Cerebellum (tissue), 4 donors: ENCODE measurements at places on chromosomes 2 and 18. TPM values are rescaled to one million over a fixed set of nuclear protein-coding genes. Genes with fewer than 3 reads are reported as not detected.

DNA sequence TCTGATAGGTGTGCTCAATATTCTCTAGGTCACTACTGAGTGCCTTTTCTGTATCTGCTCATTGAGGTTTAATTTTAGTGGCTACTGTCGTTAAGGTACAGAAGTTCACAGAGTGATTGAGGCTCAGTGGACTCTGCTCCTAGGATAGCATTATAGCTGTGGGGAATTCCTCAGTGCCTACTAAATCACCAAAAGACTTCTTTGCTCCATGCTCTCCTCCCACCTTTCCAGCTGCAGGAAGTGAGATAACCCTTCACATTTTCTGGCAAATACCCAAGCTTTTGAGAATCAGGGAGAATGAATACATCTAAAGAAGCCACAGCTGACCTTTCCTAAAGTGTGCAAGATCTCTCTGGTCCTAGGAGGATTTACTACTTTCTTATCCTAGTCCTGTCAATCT lies 95.2 kb upstream of the FSIP2 start:
- DNase-seq = no peak

- DNase-seq = no peak
These were observed 131.0 kb downstream of the GALR1 start for GRCh38 chr18:77380695-77381094.

ZNF804A gene
- total RNA-seq = 14.8 TPM

SOWAHC gene
- total RNA-seq = 20.6 TPM

DNA sequence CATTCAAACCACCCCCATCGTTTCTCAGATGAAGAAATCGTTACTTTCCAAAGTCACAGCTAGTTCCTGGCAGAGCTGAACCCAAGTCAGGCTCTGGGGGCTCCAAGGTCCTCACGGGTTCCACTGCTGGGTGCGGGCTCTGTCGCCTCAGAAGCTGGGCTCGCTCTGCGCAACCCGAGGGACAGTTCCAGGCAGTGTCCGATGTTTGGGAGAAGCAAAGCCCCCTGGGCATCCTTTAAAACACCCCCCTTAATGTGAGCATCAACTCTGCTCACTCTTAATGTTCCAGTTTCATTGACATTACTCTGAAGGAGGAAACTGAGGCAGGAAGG lies 796 bp downstream of the AOX1 start:
- no peak for DNase-seq

DNA sequence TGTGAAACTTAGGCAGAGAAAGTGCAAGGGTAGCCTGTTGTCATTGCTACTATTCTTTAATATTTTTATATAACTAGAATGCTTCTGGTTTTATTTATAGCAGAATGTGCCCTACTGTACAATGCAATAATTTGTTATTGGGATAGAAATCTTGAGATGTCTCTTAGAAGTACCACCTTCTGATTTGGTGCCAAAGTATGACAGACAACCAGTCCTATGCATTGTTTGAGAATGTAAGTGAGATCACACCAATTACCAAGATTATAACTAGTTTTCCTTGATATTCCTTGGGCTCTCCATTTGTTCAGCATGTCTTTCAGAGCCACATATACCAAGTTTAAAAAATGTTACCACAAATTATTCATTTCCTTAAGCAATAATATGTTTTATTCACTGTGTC lies 399.7 kb downstream of the CPS1 start:
- DNase-seq = no peak

DNA sequence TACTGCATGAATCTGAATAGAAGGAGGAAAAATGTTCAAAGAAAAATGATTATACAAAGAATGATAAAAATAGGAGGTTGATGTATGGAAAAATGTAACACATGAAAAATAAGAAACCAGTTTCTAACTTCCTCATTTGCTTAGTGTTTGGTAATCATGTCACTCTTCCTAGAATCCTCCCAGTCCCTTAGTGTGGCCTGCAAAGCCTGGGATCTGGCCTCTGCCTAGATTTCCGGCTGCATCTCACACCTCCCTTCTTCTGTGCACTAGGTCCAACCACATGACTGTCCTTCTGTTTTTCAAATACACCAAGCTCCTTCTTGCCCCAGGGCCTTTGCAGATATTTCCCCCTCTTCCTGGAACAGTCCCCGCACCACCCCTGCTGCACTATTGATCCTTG lies 76.8 kb upstream of the RBMS1 start:
- no peak for DNase-seq

GRCh38 chr2:11483806-11484617 lies 18.1 kb upstream of the E2F6 start:
- no peak for DNase-seq

GRCh38 chr2:54704688-54705605 lies 18.5 kb upstream of the EML6 start:
- peak; percentile 72 for DNase-seq

- DNase-seq = peak; percentile 21
These were observed 99.4 kb upstream of the DSEL start for GRCh38 chr18:67615876-67616275.

DNA sequence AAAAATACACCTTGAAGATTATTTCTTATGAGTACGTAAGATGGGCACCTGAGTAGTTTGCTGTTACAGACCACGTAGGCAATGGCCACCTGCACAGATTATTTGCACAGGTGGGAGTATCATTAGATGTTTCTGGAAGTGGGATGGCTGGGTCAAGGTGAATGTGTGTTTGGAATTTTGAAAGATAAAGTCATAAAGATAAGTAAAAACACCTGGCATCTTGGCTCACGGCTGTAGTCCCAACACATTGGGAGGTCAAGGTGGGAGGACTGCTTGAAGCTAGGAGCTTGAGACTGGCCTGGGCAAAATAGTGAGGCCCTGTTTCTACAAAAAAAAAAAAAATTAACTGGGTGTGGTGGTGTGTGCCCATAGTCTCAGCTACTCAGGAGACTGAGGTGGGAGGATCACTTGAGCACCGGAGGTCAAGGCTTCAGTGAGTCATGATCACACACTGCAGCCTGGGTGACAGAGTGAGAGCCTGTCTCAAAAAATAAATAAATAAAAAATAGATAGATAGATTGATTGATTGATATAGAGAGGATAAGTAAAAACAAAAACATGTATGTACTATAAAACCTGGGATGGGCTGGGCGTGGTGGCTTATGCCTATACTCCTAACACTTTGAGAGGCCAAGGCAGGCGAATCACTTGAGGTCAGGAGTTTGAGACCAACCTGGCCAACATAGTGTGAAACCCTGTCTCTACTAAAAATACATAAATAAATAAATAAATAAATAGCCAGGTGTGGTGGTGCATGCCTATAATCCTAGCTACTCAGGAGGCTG lies 30.4 kb downstream of the ODC1 start:
- no peak for DNase-seq

PLGLB2 gene
- total RNA-seq = 7.3 TPM

- no peak for DNase-seq
These were observed 114.2 kb upstream of the ID2 start for GRCh38 chr2:8567469-8568260.

PDE11A gene
- 14.3 TPM for total RNA-seq

- no peak for DNase-seq
These were observed 318.2 kb upstream of the FAM98A start for GRCh38 chr2:33917252-33917651.

GAD1 gene
- 154 TPM for total RNA-seq

ADGRF3 gene
- total RNA-seq = 0.18 TPM

SKOR2 gene
- 19.9 TPM for total RNA-seq

ZSWIM2 gene
- 0.18 TPM for total RNA-seq

GRCh38 chr2:121335294-121336290 lies 50.6 kb upstream of the TFCP2L1 start:
- DNase-seq = no peak

GRCh38 chr2:45653122-45653913 lies 1.8 kb downstream of the PRKCE start:
- DNase-seq = no peak

DNA sequence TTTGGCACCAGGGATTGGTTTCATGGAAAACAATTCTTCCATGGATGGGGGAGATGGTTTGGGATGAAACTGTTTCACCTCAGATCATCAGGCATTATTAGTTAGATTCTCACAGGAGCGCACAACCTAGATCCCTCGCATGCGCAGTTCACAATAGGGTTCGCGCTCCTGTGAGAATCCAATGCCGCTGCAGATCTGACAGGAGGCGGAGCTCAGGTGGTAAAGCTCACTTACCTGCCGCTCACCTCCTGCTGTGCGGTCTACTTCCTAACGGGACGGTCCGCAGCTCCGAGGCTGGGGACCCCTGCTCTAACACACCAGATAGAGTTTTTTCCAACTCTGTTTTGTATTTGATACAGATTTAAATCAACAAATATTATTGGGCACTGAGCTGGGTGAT lies 286.5 kb downstream of the MTX2 start:
- DNase-seq = no peak

DNA sequence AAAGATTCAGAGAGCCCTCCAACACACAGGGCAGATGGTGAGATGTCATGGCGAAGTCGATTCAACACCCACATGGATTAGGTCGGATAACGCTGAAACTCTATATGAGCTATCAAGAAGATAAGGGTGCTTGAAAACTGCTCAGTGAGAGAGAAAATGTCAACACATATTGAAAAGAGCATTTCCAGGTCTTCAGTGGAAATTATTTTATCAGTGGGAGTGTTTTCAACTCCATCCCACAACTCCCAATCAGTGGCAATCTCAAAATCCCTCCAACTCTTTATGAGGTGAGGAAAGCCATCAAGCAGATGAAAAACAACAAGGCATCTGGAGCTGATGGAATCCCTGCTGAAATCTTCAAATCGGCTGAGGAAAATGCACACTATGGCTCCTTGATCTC lies 104.5 kb upstream of the KLHL14 start:
- no peak for DNase-seq

GRCh38 chr2:45040786-45041185 lies 31.5 kb upstream of the SIX2 start:
- no peak for DNase-seq

LIMS3 gene
- 3.0 TPM for total RNA-seq

DNA sequence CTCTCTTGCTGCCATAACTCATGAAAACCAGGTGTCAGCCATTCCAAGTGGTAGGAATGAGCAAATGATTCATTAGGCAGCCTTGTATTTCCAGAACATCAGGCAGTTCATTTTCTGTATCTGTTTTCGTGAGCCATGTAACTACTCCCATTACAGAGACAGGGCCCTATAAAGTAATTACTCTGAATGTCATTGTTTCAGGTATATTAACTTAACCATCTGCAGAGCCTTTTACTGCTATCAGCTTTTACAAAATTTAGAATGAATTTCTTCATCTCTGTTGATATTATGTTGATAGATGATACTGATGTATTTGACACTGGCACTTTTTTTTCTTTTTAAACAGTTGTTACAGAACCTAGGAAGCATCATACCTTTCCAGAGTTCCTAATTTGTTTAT lies 69.9 kb downstream of the MGAT5 start:
- DNase-seq = no peak

GRCh38 chr18:59897321-59897954 lies 2.4 kb upstream of the PMAIP1 start:
- no peak for DNase-seq

- DNase-seq = no peak
These were observed 92.7 kb downstream of the NCKAP5 start for GRCh38 chr2:133475610-133476009.

DNA sequence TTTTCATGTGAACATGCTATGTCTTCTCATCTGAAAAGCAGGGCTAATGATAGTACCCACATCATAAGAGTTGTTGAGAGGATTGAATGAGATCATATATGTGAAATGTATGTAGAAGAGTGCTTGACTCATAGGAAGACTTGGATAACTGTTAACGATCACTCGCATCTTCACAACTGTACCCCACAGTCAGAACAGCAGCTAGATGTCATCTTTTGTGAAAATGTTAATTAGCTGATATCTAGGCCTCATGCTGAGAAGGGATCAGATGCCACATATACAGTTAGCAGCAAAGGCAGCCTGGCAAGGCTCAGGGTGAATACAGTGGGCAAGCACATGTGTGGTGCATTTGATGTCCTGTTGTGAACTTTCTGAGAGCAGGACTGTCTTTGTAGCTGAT lies 24.2 kb downstream of the MAP3K20 start:
- DNase-seq = no peak

- no peak for DNase-seq
These were observed 19.0 kb upstream of the SIX2 start for GRCh38 chr2:45028276-45028675.

DNA sequence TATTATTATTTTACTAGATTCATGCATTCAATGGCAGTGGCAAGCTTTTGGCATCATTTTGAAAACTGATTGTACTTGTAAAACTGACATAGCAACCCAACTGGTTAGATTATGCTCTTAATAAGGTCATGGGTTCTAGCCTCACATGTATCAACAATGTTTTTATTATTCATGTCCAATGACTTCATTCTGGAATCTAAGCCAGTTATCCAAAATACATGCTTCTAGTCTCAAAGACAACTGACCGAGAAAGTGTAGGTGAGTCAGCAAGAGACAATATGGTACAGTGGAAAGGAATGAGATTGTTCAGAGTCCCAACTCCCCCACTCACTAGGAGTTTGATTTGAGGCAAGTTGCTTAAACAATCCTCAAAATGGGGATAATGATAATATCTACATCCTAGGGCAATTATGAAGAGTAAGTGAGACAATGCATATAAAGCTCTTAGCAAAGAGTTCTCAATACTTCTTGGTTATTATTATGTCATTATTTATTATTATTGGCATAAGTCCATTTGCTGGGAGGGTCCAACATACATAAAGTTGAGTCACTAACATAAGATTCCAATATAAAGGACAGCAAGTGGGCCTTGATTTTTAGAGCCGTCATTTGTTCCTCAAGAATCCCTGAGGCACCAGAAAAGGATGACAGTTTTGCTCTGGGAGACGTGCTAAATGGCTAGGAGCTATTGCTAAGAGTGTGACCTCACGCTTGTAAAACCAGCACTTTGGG lies 99.4 kb downstream of the NEB start:
- DNase-seq = no peak
